Osteocyte (in vitro differentiated cells): ENCODE measurements at places on chromosomes 1 and 21. TPM values are rescaled to one million over a fixed set of nuclear protein-coding genes. Genes with fewer than 3 reads are reported as not detected.

DNA sequence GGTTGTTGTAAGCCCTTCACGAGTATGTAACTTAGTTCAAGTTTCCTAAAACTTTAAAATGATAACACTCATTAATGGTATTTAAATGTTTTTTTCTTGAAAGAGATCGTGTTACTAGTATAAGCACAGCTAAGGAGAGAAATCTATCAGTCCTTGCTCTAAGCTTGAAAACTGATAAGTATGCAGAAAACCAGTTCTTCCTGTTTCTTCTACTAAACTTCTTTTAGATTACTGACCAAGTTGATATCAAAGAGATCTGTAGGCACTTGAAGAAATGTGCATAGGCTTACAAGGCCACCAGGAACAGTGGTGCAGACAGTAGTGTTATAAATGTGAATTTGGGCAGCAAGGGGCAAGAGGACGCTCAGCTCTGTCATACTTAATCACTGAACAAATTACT is 3.9 kb downstream of the EFCAB14 start:
- no peak for DNase-seq

GRCh38 chr21:42566524-42567213 is 53.0 kb downstream of the SLC37A1 start:
- DNase-seq = no peak

- DNase-seq = no peak
Measured at GRCh38 chr1:161905269-161905884, 118.3 kb downstream of the OLFML2B start.

DNA sequence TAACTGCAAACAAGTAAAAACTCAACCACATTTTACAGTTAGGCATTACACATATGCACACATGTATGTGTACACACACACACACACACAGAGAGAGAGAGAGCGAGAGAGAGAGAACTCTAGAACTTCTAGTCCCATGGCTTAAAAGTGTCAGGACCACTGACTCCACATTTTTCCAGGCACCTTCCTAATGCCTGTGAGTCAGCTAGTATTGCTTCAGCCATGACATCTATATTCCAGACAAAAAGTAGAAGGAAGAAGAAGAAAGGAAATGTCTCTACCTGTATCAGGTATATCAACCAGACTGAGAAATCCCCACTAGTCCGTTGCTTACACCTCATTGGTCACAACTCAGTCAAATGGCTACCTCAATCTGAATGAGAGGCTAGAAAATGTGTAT is 31.9 kb upstream of the TACSTD2 start:
- no peak for DNase-seq

DNA sequence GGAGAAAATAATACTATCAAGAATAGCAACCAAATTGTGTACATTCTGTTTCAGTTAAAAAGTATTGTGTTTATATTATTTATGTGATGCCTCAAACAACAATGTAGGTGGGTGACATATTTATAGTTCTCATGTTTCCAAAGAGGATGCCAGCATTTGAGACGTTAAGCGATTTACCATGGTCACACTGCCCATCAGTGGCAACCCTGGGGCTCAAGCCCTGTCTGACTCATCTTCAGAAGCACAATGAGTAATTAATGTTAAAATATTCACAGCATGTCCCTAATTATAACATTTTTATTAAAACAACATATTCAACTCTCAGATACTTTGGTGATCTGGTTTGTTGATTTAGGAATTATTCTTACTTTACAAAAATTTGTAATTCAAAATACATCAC is 409.4 kb downstream of the BRINP3 start:
- no peak for DNase-seq

Gene ZNF593OS
- not detected in 2 replicates for total RNA-seq

GRCh38 chr1:60866226-60866900 is 216.0 kb upstream of the NFIA start:
- no peak for DNase-seq

- no peak for DNase-seq
Measured at GRCh38 chr1:176033474-176033873, 173.6 kb downstream of the COP1 start.

Gene CFHR3
- total RNA-seq = 0.42 and 0.54 TPM in 2 replicates

DNA sequence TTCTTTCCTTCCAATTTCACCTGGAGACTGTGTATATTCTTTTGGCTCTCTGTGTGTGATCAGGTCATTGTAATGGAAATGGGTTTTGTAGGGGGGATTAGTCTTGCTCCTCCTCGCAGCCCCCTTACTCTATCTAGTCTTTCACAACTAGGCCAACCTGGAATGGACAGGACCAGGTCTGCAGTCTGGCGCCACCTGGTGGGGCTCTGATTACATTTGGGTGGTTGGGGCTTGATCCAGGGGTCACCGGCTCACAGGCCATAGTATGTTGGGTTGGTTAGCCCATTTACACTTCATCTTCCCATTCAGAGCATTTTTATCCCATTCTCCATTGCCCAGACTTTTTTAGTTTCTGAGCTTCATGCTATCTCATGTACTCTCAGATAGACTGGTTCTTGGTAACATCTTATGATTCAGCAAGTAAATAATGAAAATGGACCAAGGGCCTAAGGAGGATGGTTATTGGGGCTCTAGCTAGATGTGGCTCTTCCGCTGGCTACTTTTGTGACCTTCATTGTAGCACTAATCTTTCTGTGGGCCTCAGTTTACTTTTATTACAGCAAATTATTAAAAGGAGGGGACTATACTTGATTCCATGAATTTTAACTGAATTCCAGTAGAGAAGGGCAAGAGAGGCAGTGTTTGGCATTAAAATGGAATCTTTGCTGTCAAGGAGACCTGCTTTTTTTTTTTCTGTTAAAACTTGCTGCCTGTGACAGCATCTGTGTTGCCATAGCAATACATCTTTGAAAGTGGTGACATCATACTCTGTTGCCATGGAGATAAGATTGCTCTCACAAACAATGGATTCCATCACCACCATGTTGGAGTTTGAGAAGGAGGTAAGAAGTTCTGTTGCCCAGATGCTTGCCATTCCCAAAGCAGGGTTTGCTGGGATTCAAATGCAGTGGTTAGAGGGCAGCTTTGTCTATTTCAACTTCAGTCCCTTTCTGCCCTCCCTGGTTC is 150.1 kb downstream of the PLXNA2 start:
- no peak for DNase-seq

Gene C1orf141
- not detected in 2 replicates for total RNA-seq

- no peak for DNase-seq
Measured at GRCh38 chr1:117570988-117571409, 34.8 kb upstream of the TENT5C start.
